GM04504 (cell line): ENCODE measurements at places on chromosomes 4 and X.

DNA sequence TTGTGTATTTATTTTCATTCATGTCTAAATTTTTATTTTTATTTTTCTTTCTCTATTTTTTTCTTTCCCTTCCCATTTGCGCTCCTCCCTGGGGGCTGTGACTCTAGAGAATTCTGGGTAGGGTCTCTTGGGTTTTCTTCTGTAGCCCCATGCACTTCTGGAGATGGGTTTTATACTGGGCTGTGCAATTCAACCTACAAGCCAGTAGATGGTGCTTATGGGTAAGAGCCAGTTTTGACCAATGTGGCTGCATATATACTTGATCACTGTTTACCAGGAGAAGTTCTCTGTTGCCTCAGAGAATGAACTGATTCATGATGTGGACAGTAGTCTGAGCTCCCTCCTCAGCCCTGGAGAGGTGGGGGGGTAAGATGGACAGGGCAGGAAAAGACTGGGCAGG, 614.6 kb downstream of the PCDH19 start:
- no peak for DNase-seq

DNA sequence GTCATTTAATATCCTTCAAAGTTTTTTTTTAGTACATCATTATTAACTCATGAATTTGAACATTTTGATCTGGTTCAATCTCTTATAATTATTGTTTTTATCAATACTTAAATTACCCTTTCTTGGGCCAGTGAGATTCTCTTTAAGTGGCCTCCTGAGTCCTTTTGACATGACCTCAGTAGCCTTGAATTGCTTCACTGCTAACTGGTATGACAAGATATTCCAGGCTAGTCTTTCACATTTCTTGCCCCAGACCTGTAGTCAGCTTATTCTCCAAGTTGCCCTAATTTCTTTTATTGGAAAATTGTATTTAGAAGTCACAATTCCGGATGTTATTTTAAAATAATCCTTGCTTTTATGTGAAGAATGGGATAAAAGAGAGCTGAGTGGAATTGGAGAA, 35.4 kb upstream of the FBXW7 start:
- no peak for DNase-seq

DNA sequence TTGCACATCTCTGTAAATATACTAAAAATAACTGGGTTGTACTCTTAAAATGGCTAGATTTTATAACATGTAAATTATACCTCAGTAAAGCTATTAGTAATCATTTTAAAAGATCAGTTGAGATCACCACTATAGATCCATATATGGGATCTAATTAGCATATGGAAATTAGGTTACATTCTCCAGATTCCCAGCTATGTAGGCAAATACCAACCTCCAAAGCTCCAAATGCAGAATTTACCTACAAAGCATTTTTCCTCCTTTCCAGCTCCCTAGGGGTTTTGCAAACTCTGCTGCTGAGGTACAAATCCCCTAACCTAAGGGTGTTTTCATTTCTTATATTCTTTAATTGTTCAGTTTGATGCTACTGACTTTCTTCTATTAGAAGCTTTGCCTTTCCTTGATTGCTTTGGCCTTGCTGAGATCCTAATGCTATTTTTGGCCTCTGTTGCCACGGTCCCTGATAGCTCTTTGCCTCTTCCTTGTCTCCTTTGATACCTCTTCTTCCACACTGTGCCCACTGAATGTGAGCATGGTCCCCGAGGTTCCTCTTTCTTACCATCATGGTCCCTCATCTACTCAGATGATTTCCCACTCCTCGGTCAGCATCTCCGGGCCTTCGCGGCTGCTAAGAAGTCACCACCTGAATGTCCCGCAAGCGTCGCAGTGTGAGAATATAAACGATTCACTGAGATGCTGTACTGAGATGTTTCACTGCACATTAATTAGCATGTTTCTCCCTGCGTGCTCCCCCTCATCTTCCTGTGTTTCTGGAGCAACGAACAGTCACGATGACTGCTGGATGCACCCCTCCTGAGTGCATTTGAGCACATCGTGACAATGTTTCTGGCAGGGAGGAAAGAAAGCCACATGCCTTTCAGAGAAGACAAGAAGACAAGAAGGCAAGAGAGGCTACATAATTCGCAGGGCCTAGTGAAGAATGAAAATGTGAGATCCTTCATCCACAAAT, 23.8 kb downstream of the ENPP6 start:
- DNase-seq = no peak

DNA sequence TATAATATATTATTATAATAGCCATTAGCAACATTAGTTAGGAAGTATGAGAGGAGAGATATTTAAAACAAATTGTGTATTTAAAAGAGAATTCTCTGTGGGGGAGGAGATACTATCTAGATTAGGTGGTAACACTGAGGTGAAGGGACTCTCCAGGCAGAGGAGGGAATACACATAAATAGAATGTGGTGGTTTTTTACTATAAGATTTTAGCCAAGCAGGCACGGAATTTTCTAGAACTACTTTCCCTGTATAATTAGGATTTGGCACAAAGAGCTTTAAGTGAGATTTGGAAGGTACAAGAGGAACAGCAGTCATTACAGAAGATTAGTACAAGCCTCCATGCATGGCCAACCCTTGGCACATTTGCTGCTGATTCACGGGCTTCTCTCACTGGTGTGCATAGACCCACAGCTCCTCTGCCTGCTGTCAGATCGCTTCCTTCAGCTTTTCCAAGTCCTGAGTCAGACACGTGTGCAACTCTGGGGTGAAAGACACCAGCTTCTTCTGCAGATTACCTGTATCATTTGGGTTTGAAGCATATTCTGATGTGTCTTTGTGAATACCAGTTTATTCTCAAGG, 685.5 kb downstream of the KCTD8 start:
- no peak for DNase-seq

DNA sequence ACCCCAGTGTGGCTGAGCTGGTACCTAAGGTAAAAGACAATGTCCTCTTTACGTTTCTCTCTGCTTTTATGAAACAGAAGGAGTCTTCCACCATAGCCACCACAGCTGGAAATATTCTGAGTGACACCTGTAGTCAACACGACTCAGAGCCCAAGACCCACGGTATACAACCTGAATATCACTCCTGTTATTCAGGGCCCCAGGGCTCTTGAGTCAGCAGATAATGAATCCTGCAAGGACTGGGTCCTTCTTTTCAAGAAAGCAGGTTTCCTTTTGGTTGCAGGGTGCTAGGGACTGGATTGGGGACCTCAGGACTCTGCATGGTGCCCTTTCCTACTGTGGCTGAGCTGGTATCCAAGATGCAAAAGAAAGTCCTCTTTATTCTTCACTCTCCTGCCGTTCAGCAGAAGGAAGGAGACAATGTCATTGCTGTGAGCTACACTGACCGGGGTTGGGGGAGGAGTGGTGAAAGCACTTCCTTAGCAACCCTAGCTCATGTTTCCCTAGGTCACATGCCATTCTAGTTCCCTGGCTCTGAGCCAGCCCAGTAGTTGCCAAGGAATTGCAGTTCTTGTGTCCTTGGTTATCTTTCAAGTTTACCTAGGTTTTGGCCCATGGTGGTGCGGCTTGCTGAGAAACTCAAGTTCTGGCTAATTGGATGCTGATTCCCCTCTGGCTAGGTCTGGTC, 23.7 kb upstream of the UNC5C start:
- no peak for DNase-seq

DNA sequence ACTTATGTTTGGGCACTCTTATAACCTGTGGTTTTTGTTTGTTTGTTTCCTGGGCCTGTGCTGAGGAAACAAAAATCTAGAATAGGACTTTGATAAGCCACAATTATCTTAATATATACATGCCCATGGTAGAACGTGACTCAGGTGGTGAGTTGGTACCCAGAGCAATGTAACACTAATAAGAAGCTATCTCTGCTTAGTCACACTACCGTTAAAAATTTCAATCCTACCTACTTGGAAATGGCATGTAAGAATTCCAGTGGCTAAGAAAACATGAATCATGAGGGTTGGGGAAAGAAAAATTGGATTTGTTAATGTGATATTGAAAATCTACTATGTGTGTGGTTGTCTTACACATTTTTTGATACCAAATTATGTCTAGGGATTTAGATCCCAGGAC, 30.5 kb upstream of the ADGRG2 start:
- no peak for DNase-seq

GRCh38 chr4:122218762-122219161, 66.6 kb downstream of the BLTP1 start:
- no peak for DNase-seq

DNA sequence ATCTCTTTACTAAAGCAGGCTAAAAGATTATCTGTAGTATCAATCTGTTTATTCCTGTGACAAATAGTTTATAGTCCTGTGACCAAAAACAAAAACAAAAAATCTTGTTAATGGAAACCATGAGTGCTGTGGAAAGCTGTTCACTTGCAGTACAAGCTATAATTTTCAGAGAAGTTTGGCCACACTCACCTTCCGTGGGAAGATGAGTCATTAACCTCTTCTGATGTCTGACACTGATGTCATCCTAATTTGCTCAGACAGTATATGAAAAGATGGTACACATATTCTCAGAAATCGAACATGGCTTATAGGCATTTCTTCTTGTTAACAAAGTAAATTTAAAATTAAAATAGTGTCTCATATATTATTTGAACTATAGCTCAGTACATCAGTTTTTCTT, 19.9 kb upstream of the ENPP6 start:
- DNase-seq = no peak

GRCh38 chr4:5110901-5111300, 59.6 kb downstream of the STK32B start:
- DNase-seq = no peak

DNA sequence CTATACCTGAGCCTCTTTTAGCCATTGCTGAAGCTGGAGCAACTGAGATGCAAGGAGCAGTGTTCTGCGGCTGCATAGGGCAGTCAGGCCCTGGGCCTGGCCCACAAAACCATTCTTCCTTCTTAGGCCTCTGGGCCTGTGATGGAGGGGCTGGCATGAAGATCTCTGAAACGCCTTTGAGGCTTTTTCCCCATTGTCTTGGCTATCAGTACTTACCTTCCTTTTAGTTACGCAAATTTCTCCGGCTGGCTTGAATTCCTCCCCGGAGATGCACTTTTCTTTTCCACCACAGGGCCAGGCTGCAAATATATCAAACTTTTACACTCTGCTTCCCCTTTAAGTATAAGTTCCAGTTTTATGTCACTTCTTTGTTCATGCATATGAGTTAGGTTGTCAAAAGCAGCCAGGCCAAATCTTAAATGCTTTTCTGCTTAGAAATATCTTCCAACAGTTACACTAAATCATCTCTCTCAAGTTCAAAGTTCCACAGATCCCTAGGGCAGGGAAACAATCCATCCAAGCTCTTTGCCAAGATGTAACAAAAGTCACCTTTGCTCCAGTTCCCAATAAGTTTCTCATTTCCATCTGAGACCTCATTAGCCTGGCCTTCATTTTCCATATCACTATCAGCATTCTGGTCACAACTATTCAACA, 194.4 kb upstream of the PCDH7 start:
- no peak for DNase-seq

- no peak for DNase-seq
Measured at GRCh38 chr4:106981431-106981830, 54.7 kb downstream of the DKK2 start.

DNA sequence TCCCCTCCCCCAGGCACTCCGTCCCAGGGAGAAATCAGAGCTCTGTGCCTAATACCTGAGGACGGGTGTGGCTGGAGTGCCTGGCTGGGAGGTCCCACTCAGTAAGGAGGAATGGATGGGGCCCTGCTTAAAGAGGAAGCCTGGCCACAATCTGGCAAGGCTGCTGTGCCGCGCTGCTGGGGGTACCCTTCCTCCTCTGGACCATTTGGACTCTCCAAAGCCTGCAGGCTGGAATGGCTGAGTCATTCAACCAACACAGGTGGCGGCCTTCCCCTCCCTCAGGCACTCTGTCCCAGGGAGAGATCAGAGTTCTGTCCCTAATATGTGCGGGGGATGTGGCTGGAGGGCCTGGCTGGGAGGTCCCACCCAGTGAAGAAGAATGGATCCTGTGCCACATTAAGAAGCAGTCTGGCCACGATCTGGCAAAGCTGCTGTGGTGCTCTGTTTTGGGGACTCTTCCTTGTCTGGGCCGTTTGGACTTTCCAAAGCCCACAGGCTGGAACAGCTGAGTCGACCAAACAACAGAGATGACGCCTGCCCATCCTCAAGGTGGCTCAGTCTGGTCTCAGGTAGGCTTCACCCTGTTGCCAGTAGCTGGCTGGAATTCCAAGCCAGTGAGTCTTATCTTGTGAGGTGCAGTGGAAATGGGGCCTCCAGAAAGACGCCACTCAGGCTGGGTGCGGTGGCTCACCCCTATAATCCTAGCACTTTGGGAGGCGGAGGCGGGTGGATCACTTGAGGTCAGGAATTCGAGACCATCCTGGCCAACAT, 127.3 kb upstream of the HUWE1 start:
- DNase-seq = no peak

- DNase-seq = no peak
Measured at GRCh38 chrX:107542500-107542899, 85.8 kb upstream of the PRPS1 start.

GRCh38 chr4:93407493-93408275, 420.9 kb upstream of the ATOH1 start:
- no peak for DNase-seq
